ENCODE measurements at places on chromosomes 6 and 20. TPM values are rescaled to one million over a fixed set of nuclear protein-coding genes. Genes with fewer than 3 reads are reported as not detected.

DNA sequence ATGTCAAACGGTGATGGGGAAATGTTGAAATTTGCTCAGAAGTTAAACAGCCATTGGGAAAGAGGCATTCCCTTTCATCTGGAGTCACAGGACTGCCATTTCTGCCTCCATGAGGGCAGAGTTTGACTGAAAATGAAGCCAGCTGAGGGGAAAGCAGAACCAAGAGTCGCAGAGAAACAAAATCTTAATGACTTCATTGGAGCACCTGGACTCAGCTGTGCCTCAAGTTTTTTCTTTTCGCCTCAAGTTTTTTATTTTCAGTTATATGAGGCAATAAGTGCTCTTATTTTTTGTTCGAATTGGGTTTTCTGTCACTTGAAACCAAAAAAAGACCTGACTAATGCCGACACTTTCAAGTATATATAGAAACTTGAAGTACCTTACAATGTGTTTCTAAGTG is 161.3 kb downstream of the PKHD1 start:
- DNase-seq = no peak
- no peak overlapping the region for H3K27ac ChIP-seq
- H3K27me3 ChIP-seq = no peaks in the 10 kb centered on the region
- H3K4me1 ChIP-seq = no peaks in the 10 kb centered on the region
- H3K36me3 ChIP-seq = no peaks in the 10 kb centered on the region
- no peak overlapping the region for H3K4me3 ChIP-seq

The TPX2 gene
- 0.79 TPM for total RNA-seq

- DNase-seq = no peak
- H3K27ac ChIP-seq = no peak overlapping the region
- H3K27me3 ChIP-seq = no peaks in the 10 kb centered on the region
- no peaks in the 10 kb centered on the region for H3K4me1 ChIP-seq
- no peaks in the 10 kb centered on the region for H3K36me3 ChIP-seq
- no peak overlapping the region for H3K4me3 ChIP-seq
Measured at GRCh38 chr20:8504030-8504429, 372.0 kb downstream of the PLCB1 start.

The PRR18 gene
- total RNA-seq = 0.61 TPM

The PCK1 gene
- 0.28 TPM for total RNA-seq

DNA sequence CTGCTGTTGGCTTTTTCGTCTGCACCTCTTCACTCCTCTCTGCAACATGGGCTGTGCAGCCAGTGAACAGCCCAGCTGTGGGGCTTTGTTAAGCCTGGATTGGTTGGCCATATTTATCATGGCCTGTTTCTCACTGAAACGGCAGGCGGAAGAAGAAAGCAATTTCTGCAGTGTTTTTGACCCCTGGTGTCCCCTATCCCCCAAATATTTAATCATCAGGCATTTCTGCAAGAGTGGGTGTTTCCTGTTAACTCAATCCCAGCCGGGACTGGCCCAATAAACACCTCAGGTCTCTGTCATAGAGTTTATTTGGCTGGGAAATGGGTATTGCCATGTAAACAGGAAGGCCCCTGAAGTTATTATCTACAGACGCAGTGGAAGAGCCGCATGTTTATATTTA is 174.8 kb upstream of the SUPT3H start:
- H3K27ac ChIP-seq = no peak overlapping the region
- no peaks in the 10 kb centered on the region for H3K36me3 ChIP-seq
- no peak overlapping the region for H3K4me3 ChIP-seq
- no peak for DNase-seq

GRCh38 chr6:43506667-43507471 is 3.3 kb downstream of the LRRC73 start:
- H3K4me3 ChIP-seq = no peak overlapping the region
- peaks cover 7% of the 10 kb centered on the region for H3K36me3 ChIP-seq
- no peaks in the 10 kb centered on the region for H3K4me1 ChIP-seq

All from pancreas (tissue), 10 donors.